Hematopoietic multipotent progenitor cell treated with erythropoietin and hydrocortisone succinate and interleukin-3 and kit ligand, for 17 days (in vitro differentiated cells): ENCODE measurements at places on chromosomes 16 and 17.

- DNase-seq: no peak
These were observed 26.1 kb downstream of the TRPV3 start for GRCh38 chr17:3531266-3532101.

DNA sequence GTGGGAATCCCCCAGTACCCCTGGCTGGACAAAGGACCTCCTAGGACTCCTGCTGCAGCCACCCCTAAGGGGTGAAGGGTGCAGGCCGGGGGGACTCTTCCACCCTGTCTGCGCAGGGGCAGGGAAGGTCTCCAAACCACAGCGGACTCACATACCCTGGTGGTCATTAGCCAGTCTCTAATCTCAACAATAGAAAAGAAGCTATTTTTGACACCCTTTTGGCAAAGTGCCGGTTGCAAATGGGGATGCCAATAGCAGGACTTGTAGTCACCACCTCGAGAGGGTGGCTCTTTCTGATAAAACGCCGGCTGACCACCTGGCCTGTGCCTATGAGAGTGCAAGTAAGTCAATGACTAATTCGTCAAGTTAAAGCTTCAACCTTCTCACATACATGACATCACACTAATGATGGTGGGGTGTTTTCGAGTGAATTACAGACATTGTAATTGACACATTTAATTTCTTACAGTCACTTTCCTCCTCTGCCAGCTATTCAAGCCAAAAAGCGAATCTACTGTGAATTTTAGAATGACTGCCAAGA is 23.1 kb upstream of the DNAH17 start:
- DNase-seq: no peak

- peak; percentile 90 for DNase-seq
These were observed 1.4 kb downstream of the PHF23 start for GRCh38 chr17:7237761-7238419.

- DNase-seq: no peak
These were observed 85.0 kb downstream of the SNX29 start for GRCh38 chr16:12061336-12062055.

DNA sequence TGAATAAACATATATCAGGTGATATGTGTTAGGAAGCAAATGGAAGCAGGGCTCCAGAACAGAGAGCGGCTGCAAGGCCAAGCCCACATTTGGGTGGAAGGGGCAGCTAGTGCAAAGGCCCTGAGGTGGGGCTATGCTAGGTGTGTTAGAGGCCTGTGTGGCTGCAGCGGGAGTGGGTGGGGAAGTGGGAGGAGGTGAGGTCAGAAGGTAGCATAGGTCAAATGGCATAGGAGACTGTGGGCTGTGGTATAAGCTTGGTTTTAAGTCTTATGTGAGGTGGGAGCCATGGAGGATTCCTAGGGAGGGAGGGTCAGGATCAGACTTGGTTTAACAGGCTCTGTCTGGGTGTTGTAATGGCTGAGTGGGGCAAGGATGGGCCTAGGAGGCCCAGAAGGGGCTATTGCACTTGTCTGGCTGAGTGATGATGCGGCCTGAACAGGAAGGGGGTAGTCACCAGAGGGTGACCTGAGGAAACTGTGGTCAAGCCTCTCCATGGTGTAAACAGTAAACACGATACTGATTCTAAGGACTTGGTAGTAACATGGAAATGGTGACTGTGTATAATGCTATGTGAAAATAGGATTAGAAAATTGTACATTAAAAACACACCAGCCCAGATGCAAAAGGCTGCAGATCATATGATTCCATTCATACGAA is 31.1 kb downstream of the RAI1 start:
- no peak for DNase-seq

DNA sequence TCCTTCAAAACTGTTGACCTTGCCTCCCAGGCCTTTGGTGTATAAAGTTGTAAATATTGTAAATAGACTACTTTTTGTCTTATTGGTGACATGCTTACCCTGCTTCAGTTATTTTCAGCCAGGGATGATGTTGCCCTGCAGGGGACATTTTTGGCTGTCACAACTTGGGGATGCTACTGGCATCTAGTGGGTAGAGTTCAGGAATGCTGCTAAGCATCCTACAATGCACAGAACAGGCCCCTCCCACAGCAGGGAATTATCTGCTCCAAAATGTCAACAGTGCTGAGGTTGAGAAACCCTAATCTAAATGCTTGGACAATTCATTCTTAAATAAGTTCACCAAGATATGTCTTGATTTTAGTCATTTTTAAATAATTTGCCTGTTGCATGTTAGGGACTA is 459.8 kb downstream of the PMP22 start:
- no peak for DNase-seq

GRCh38 chr16:73058221-73058615 is 10.3 kb upstream of the ZFHX3 start:
- DNase-seq: no peak

DNA sequence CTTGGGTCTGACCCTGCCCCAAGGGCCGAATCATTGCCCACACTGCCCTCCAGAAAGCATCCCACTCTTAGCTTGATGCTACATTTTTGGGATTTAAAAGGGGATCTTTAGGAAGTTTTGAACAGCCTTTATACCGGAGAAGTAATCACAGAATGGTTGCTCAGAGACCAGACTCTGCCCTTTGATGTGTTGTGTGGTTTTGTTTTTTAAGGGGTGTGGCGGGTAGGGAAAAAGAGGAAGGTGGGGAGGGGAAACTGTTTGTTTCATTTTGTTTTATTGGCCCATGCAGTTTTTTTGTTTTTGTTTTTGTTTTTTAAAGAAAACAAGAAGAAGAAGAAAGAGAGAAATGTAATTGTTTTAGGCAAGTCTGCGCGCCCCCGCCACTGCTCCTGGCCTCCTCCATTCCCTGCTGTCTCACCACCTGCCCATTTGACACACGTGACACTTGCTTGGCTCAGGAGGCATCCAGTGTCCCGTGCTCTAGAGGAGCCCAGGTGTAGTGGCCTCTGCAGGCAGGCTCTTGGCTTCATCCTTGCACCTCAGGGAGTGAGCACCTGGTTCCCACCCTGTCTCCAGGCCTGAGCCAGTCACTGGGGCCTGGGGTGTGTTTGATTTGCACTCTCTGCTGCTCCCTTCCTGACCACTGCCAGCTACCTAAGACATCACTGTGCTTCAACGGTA is 35.7 kb downstream of the GNAO1 start:
- no peak for DNase-seq

- no peak for DNase-seq
These were observed 27.8 kb downstream of the BAHCC1 start for GRCh38 chr17:81422776-81423697.

GRCh38 chr17:63040816-63041215 is 74.8 kb downstream of the TANC2 start:
- no peak for DNase-seq

DNA sequence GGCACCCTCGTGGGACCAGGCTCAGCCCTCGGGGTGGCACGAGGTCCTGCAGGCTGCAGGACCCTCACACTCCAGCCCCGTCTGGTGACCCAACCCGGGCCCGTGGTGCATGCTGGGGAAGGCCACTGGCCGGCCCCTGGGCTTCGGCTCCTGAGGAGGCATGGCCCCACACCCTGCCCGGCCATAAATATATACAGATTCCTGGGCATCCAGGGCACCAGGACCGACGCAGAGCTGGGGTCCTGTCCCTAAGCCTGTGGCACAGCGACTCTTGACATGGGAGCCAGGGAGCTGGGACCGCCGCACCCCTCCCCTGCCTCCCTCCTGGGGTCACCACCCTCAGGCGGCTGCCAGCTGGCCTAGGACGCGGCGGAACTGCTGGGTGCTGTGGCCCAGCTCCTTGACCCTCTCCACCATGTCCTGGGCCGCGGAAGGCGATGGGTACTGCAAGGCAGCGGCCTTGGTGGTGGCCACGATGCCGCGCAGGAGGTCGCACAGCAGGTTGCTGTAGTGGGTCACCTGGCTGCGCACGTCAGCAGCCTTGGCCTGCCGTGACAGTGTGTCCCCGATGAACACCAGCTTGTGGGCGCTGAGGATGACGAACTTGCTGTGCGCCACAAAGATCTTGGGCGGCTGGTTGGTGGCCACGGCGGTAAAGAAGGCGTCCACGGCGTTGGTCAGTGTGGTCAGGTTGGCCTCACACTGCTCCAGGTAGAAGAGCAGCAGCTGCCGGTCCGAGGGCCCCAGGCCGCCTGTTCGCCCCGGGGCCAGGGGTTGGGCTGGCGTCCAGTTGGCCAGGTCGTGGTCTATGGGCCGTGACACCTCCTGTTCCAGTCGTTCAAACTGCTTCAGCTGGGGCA is 10.6 kb downstream of the CTRB1 start:
- DNase-seq: no peak
